ENCODE measurements at places on chromosomes 12 and 14.

- no peak for DNase-seq
Observed at GRCh38 chr14:79278798-79279644, 932.3 kb downstream of the DIO2 start.

GRCh38 chr14:92546347-92547053 is 32.9 kb downstream of the RIN3 start:
- no peak for DNase-seq

DNA sequence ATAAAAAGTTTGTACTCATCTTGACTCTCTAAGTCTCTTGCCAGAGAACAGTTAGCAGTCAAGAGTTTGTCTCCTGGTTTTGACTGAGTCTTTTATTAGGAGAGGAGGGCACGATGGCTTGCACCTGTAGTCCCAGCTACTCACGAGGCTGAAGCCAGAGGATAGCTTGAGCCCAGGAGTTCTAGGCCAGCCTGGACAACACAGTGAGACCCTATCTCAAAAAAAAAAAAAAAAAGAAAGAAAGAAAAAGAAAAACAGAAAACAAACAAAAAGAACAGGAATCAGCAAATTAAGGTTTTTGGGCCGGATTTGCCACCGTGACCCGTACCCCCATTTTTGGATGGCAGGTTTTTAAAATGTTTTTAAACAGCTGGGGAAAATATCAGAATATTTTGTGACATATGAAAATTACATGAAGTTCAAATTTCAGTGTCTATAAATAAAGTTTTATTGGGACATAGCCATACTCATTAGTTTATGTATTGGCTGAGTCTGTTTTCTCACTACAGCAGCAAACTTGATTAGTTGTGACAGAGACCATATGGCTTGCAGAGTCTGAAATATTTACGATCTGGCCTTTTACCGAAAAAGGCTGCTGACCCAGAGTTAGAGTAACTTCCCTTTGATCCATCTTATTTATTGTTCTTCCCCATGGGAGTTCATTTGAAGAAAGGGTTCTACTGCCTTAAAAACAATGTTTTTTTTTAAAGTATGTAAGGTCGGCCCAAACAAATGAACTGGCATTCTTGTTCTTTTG is 31.2 kb downstream of the VEZT start:
- DNase-seq: no peak

GRCh38 chr14:51023964-51024363 is 70.9 kb downstream of the TRIM9 start:
- DNase-seq: peak; percentile 50

DNA sequence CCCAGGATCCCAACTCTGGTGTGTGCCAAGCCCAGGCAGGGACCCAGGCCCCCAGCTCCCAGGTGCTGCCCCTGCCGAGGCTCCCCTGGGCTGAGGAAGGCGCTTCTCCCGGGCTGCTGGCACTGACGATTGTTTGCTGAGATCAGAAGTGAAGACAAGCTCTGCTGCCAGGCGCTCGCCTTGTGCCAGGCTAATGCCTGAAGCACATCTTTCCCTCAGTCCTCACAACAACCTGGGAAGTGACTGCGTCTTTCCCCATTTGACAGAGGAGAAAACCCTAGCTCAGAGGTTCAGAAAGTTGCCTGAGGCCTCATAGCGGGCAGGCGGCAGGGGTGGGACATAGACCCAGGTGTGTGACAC is 36.8 kb downstream of the ANKRD9 start:
- DNase-seq: no peak

- no peak for DNase-seq
Observed at GRCh38 chr12:51383269-51383905, 7.8 kb downstream of the GALNT6 start.

DNA sequence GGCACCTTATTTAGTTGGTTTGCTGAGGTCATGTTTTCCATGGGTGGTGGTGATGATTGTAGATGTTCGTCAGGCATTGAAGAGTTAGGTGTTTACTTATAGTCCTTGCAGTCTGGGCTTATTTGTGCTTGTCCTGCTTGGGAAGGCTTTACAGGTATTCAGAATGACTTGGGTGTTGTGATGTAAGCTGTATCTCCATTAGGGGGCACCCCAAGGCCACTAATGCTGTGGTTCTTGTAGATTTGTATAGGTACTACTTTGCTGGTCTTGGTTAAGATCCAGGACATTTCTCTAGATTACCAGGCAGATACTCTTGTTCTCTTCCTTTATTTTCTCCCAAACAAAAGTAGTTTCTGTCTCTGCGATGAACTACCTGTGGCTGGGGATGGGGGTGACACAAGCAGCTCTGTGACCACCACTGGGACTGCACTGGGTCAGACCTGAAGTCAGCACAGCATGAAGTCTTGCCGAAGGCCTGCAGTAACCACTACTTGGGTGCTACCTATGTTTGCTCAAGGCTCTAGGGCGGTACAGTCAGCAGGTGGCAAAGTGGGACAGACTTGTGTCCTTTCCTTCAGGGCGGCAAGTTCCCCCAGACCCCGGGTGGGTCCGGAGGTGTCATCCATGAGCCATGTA is 35.8 kb upstream of the FBXO33 start:
- DNase-seq: no peak

DNA sequence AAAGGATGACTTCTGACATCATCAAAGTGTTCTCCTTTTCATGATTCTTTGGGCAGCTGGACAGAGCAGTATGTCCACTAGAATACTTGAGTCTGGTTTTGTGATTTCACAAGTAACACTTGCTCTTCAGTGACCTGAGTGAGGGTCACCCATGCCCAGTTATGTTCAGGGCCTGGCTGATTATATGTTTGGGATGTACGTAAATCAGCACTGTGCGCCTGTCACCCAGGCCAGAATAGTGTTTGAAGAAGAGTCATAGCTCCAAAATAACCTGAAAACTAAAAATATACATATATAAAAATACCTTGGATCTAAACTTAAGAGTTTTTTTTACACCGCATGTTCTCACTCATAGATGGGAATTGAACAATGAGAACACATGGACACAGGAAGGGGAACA is 3.8 kb downstream of the BICD1 start:
- DNase-seq: no peak

GRCh38 chr12:113346353-113346752 is 11.4 kb upstream of the SLC8B1 start:
- DNase-seq: no peak

GRCh38 chr14:24924544-24924943 is 125.4 kb downstream of the STXBP6 start:
- DNase-seq: no peak

DNA sequence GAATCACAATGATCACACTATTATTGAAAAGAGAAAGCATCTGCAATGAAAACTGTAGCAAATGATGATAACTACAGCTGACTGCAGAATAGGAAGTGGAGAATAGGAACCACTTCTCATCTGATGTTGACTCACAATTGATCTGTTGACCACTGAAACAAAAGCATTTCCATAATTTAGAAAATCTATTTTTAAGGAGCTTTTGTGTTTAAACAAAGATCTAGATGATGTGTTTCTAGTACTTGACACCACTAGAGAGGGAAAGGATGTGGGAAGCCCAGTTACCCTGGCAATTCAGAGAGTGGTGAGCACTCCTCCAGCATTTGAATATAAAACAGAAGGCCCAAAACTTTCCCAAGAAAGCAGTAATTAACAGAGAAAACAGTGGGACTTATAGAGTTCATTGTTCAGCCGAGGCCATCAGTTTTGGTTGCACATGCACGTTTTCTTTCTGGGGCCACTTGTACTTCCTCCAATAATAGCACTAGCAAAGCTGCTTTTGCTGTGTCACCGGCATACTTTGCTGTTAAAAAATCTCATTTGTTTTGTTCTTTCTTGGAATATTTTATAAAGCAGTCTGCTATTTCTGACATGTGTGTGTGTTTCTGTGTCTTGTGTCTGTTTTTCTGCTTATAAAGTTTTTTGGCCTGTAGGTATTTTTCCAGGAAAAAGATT is 76.1 kb upstream of the HECTD1 start:
- DNase-seq: no peak

DNA sequence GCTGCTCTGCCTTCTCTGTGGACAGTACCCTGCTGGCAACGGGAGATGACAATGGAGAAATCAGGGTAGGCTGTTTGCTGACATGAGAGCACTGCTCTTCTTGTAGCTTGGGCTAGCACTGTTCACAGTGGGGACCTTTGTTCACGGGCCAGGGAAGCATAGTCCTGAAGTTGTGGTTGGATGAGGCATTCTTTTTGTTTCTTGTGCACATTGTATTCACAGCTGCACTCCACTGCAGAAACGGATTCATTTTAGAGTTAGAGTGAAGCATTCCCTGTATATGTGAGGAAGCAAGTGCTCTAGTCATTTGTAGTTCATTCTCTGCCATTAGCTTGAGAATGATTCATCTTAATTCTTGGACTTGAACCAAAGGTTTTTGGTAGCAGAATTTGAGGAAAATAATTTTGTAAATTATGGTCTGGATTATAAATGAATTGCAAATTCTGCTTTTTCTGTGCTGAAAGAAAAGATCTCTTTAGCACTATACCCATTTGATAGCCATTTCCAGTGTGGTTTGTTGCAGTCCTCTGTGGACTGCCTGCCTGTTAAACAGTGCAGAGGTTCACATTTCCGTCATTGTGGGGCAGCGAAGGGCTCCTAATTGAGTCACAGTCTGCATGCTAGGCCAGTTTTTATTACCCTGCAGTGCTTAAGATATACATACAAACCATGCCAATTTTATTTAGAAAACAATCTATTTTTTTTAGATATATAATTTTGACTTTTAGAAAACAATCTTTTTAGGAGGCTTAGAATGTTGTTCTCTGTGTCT is 80.6 kb downstream of the APAF1 start:
- DNase-seq: peak; percentile 83

- peak; percentile 78 for DNase-seq
Observed at GRCh38 chr12:122399592-122400373, 22.7 kb downstream of the CLIP1 start.

DNA sequence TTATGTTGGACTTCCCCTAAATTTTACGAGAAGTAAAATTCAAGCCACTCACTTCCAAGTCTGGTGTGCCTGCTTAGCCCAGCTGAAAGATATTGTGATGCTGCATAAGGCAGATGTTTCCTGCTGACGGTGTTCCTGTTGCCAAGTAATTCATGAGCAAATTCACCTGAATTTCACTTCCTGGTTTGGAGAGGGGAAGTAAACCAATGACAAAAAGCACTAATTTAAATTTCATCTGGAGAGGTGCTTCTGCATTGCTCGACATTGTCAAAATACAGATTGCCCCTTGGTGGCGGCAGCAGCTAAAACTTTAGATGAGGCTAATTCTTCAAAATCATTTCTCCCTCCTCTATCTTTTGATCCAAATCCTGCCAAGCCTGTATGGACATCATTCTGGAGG is 281.1 kb downstream of the AACS start:
- DNase-seq: no peak
